C1 segment of cervical spinal cord (tissue), 14 donors: ENCODE measurements at places on chromosomes 6 and 20.

GRCh38 chr20:41009946-41010345 lies 18.7 kb upstream of the TOP1 start:
- no peak for DNase-seq

DNA sequence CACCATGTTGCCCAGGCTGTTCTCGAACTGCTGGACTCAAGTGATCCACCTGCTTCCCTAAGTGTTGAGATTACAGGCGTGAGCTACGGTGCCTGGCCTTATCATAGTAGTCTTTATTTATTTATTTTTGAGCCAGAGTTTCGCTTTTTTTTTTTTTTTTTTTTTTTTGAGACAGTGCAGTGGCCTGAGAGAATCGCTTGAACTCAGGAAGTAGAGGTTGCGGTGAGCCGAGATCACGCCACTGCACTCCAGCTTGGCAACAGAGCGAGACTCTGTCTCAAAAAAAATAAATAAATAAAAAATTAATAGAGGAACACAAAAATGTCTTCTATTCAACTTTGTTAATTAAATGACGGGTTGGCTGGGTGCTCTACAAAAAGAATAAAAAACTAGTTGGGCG lies 12.9 kb downstream of the MAPRE1 start:
- DNase-seq, result no peak

DNA sequence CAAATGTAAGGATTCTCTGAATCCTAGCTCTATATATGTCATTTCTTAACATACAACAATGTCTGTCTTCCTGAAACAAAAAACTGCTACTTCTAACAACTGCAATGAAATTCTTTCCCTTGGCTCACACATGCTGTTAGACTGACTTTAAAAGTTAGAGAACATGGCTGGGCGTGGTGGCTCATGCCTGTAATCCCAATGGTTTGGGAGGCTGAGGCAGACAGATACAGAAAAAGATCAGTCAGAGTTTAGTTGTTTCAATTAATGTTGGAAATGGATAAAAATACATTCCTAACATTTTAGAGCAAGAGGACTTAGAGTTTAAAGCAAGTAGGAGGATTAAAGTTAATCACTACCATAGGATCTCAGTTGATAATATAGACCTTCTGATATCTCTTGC lies 28.7 kb upstream of the KIAA1586 start:
- no peak for DNase-seq

GRCh38 chr6:33744895-33745546 lies 1.7 kb downstream of the IP6K3 start:
- DNase-seq, result peak; percentile 55

GRCh38 chr20:13910492-13910891 lies 79.9 kb downstream of the SEL1L2 start:
- no peak for DNase-seq

- DNase-seq, result no peak
Observed at GRCh38 chr6:109332748-109333147, 49.5 kb downstream of the CD164 start.

GRCh38 chr6:40256831-40257230 lies 322.6 kb upstream of the MOCS1 start:
- no peak for DNase-seq

DNA sequence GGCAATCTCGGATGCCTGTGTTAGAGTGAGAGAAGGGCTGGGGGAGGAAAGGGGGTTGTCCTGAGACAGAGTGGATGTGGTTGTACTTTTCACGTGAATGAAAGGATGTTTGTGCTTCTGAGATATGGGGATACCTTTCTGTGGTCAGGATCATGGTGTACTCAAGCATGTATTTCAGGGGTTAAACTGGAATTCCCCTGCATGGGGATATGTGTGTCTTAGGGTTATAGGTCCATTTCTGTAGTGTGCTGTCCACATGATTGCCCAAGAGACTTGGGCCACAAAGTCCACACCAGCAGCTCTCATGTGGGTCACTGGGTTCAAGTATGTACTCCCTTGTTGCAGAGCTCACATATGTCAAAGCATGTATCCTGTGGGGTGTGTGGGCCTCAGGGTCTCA lies 10.5 kb downstream of the SYNGAP1 start:
- no peak for DNase-seq

DNA sequence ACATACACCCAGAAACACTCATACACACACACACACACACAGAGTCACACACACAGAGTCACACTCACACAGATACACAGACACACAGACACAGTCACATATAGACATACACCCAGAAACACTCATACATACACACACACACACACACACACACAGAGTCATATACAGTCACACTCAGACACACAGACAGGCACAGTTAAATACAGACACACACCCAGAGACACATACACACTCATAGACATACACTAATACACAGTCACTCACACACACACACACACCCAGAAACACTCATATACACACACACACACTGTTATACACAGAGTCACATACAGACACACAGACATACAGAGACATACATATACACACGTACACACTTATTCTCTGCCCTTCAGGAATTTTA lies 250.9 kb downstream of the QKI start:
- DNase-seq, result no peak

DNA sequence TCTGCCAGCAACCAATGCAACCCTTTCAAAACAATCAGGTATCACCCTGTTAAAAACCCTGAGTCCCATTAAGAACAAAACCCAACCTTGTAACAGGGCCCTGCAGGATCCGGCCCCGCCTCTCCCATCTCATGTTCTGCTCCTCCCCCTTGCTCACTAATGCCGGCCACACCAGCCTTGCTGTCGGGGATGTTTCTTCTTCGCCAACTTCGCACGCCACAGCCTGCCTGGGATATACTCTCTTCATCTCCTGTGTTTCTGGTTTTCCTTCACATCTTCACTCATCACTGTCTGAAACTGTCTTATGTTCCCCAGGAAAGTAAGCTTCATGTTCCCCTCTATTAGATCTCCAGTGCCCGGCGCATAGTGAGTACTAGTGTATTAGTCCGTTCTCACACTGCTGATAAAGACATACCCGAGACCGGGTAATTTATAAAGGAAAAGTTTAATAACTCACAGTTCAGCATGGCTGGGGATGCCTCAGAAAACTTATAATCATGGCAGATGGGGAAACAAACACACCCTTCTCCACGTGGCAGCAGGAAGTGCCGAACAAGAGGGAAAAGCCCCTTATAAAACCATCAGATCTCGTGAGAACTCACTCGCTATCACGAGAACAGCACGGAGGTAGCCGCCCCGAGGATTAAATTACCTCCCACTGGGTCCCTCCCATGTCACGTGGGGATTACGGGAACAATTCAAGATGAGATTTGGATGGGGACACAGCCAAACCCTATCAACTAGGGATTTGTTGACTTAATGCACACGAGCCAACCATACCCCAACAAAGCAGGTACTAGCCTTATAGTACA lies 5.1 kb downstream of the TP53RK start:
- no peak for DNase-seq

DNA sequence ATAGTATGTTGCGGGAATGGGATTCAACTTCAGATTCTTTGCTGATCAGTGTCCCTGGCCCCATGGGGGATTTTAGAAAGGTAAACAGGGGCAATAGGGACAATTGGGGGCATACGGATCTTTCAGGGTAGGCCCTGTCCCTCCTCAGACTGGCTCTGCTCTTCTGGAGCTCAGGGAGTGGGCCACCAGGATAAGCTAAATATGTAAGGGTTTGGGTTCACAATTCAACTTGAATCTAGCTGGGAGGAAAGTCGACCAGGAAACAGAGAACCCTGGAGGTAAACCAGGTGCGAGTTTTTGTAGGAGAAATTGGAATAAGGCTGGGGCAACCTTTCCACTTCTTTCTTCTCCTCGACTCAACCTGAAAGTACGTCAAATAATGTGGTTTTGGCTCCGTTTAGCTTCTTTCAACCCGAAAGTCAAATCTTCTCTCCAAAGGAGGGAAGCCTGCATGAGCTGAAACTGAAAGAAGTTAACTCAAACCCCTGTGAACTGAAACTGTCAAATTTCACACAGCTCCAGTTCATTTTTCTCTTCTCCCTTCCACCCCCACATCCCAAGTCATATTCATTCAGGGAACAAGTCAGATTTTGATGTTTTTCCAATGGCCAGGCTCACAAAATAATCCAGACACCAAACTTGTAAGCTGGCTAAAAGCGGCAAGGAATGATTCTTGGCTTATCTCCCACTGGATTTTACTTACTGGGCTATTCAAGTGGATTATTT lies 278.2 kb downstream of the CLIC5 start:
- DNase-seq, result no peak

DNA sequence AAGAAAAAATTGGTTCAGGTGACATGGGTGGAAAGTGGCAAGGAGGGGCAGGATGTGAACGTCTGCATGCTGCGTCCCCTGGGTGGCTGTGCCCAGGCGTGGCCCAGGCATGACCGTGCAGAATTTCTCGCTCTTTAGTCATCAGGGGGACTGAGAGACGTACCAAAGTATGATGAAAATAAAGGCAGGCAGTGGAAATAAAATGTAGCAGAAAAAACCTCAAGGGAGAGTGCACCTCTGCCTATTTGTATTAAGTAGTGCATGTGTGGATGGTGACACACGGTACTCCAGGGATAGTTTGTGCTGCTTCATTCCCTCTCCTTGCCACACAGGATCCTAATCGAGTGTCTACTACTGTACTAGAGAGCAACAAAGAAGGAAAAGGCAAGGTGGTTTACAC lies 81.1 kb downstream of the ATP9A start:
- no peak for DNase-seq

GRCh38 chr6:117008618-117009017 lies 131.6 kb downstream of the RFX6 start:
- no peak for DNase-seq

GRCh38 chr6:84967389-84967788 lies 203.0 kb upstream of the TBX18 start:
- DNase-seq, result no peak

GRCh38 chr6:170074907-170075306 lies 216.0 kb downstream of the DLL1 start:
- no peak for DNase-seq

GRCh38 chr6:56862415-56863175 lies 92.3 kb upstream of the BEND6 start:
- no peak for DNase-seq

GRCh38 chr20:8568075-8568474 lies 436.0 kb downstream of the PLCB1 start:
- DNase-seq, result no peak

DNA sequence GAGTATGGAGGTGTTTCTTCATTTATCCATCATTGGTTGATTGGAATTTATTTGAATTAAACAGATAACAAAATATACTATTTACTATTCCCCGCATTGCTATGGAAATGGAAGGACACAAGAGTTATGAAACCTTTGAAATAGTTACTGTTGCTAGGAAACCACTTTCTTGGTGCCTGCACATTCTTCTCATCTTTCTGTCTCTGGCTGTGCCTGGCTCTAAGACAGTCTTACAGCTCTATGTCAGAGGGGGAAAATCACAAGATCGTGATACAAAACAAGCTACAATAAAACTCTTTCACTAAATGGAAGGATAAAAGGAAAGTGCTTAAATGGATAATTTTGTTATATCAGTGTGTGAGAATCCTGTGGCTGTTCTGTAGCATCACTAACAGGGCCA lies 453.0 kb downstream of the LMBRD1 start:
- DNase-seq, result no peak

- DNase-seq, result no peak
Observed at GRCh38 chr6:131082335-131082734, 19.3 kb upstream of the EPB41L2 start.

GRCh38 chr6:81126150-81126549 lies 626.3 kb downstream of the TENT5A start:
- DNase-seq, result no peak

DNA sequence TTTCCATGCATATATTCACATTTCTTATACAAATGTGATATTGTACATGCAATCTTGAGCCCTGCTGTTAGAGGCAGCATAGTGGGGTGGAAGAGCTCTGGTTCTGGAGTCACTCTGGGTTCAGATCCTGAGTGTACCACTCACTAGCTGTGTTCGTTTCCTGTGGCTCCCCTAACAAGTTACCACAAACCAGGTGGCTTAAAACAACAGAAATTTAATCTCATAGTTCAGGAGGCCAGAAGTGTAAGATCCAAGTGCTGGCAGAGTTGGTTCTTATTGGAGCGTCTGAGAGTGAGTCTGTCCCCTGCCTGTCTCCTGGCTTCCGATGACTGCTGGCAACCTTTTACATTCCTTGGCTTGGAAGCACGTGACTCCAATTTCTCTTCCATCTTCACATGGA lies 115.6 kb downstream of the MAP3K7 start:
- DNase-seq, result no peak

DNA sequence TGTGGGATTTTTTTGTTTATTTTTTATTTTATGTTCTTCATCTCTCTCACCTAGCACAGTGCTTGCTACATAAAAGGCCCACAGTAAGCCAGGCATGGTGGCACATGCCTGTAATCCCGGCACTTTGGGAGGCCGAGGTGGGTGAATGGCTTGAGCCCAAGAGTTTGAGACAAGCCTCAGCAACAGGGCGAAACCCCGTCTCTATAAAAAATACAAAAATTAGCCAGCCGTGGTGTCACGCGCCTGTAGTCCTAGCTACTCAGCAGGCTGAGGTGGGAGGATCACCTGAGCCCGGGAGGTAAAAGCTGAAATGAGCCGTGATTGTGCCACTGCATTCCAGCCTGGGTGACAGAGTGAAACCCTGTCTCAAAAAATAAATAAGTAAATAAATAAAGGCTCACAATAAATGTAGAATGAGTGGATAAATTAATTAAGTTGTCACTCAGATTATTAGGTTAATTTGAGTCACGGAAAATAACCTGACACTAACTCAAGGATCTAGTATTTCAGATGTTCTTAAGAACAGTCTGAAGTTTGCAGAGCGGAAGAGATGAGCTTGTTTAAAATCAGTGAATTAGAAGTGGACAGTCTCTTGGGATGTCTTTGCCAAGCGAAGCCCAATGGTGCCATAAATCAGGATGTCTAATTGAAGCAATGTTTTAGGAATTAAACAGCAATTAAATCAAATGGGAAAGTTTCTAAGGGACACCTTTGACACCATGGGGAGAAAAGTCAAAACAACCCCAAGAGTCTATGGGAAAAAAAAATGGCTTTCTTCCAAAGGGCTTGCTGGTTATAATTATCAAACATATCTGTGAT lies 214.4 kb downstream of the ZNF217 start:
- no peak for DNase-seq

- no peak for DNase-seq
Observed at GRCh38 chr6:157024745-157025144, 247.6 kb downstream of the ARID1B start.

DNA sequence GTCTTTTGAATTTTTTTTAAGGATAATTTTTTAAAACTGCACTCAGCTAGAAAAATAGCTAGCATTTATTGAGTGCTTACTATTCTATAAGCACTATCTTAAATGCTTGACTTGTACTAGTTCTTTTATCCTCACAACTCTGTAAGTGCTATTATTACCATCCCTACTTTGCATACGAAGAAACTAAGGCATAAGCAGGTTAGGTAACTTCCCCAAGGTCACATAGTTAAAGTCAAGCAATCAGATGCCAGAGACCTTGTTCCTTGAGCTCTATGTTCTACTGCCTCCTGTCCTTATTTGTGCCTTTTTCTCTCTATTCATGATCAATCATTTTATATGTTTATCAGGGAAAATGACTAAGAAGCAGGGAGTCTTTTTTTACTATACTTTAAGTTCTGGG lies 65.0 kb downstream of the GCLC start:
- DNase-seq, result no peak
